Activated T-helper 1 cell treated with anti-CD3 and anti-CD28 coated beads, Interleukin-2, amount 50 U/mL, for 16 hours (primary cell): ENCODE measurements at places on chromosomes 6 and 20.

GRCh38 chr20:48189181-48189580 lies 403.9 kb upstream of the SULF2 start:
- DNase-seq: no peak

DNA sequence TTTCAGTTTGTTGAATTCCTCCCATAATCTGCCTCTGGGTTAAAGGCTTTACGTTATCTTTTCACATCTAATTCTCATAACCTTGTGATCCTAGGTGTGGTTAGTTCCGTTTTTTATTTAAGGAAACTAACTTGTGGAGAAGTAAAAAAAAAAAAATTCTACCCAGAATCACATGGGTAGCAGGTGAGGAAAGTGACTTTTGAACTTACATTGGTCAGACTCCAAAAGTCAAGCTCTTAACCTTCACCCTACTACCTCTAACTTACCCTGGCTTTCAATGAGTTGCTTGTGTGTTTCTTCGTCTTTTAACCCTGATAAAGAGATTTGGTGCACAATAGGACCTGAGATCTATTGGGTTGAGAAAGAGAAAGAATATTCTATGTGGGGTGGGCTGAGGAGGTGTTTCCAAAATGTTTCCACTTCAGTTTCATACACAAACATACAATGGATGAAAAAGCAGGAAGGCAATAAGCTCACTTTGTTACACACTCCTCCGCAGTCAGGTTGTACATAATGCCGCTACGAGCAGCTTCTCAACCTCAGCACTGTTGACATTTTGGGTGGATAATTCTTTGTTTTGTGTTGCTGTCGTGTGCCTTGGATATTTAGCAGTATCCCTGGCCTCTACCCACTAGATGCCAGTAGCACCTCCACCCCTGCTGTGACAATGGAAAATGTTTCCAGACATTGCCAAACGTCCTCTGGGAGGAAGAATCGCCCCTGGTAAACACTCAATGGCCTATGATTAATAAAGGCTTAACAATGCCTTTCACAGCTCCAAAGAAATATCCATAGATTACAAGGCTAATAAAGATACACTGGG lies 193.0 kb upstream of the ZNF217 start:
- no peak for DNase-seq

GRCh38 chr6:7261032-7261841 lies 51.8 kb downstream of the SSR1 start:
- DNase-seq: no peak

GRCh38 chr6:150228072-150228733 lies 85.4 kb downstream of the PPP1R14C start:
- DNase-seq: no peak

GRCh38 chr20:36415475-36416002 lies 109.4 kb downstream of the DLGAP4 start:
- DNase-seq: no peak

DNA sequence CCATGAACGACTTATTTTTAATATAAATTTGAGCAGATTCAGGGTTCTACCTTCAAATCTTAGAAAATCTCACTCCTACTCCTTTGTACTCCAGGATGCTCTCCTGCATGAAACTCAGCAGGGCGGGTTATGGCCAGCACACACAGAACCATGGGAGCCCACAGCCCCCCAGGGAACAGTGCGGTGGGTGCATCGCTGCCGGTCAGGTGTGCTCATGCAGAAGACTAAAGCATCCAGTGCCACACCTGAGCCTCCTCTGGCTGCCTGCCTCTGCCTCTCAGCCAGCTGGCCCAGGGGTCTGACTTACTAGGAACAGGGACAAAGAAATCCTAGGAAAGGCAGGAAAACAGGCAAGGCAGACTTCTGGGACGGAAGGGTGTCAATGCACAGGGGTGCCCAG lies 31.8 kb downstream of the EZR start:
- DNase-seq: no peak

- no peak for DNase-seq
These were observed 32.7 kb upstream of the TUBB2A start for GRCh38 chr6:3190056-3190455.

- DNase-seq: no peak
These were observed 710.2 kb upstream of the POU3F2 start for GRCh38 chr6:98124171-98124570.
